ENCODE measurements at places on chromosomes 7 and 10.

DNA sequence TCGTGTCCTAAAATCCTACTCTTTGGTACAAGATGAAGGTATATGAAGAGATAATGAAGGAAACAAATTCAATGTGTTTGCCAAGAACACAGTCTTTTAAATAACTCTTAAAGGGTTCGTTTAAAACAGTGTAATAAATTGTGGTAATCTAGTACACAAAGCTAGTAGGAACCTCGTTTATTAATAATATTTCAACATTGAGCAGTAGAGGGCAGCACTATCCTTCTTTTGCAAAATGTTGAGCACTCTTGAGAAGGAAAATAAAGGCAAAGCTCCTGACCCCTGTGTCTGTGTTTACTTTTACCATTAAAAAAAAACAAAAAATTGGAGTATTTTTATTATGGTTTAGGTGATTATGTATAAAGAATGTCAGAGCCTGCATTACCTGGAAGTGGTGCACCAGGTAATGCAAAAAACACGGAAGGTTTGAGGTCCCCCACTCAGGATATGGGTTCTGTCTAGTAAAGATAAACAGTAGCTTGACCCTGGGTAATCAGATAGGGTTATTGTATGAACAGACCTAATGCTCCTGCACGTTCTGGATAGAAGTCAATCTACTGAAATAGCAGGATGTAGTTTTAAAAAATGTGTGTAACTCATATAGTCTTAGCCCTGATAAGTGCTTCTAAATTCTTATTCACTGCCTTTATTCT, 5.7 kb upstream of the GOT1 start:
- DNase-seq = no peak

- no peak for DNase-seq
These were observed 405.0 kb upstream of the ZMIZ1 start for GRCh38 chr10:78663721-78664120.

DNA sequence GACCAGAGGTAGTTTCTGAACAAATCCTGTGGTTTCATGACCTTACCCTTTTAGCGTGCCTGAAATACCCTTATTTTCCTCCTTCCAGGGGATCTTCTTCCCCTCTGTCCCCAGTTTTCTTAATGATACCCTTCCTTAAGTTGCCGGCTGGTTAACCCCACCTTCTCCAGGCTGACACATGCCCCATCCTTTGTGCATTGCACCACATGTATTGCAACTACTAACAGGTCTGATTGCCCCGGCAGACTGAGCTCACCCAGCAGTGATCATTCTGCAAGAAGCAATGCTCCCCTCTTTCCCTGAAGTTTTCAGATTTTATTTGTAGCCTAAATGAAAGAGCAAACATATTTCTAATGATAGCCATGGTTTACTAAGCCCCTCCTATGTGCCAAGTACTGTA, 108.2 kb downstream of the HIP1 start:
- DNase-seq = no peak

DNA sequence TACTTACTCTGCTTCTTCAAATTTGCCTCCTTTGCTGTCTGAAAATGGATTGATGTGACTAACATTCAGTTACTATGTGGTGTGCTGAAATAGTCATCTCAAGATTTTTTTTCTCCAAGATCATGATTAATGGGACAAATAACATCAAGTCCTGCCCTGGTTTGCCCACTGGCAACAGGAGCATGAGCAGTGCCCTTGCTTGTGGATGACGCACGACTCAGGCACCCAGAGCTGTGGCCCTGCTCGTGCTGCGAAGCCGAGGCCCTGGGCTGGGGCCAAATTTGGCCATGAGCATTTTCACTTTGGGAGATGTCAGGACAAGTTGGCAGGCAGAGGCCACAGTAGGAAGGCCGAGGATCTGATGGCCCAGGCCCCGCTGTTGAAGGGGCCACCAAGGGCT, 239.8 kb upstream of the IGFBP3 start:
- no peak for DNase-seq

GRCh38 chr7:107109955-107110354, 58.8 kb upstream of the HBP1 start:
- no peak for DNase-seq

DNA sequence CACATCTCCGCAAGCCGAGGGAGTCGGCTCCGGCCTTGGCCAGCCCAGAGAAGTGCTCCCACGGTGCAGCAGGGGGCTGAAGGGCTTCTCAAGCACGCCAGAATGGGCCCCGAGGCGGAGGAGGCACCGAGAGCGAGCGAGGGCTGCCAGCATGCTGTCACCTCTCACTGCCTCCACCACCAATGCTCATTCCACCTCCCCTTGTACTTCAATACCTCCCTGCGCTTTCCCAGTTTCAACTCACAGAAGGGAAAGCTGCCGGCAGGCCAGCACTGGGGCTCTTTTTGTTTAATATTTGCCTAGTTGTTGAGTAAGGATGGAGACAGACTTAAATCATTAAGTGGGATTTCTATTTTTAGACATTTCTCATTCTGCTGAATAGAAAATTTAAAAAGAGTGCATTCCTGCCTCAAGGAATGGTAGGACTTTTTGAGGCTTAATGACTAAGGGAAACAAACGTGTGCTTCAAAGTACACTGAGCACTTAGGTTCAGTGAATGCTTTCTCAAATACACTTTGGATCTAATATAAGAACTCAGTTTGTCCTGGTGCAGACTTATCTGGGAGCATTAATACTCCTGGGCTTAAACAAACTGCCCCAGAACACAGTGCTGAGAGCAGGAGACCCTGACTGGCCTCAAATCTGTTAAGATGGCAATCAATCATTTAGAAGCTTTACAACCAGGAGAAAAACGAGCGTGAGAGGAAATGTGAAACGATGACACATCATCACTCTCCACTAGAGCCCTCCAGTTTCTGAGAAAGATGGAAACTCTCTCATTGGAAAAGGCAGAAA, 131.2 kb downstream of the RALA start:
- DNase-seq = no peak

GRCh38 chr10:58757352-58758065, 244.8 kb downstream of the BICC1 start:
- DNase-seq = no peak

DNA sequence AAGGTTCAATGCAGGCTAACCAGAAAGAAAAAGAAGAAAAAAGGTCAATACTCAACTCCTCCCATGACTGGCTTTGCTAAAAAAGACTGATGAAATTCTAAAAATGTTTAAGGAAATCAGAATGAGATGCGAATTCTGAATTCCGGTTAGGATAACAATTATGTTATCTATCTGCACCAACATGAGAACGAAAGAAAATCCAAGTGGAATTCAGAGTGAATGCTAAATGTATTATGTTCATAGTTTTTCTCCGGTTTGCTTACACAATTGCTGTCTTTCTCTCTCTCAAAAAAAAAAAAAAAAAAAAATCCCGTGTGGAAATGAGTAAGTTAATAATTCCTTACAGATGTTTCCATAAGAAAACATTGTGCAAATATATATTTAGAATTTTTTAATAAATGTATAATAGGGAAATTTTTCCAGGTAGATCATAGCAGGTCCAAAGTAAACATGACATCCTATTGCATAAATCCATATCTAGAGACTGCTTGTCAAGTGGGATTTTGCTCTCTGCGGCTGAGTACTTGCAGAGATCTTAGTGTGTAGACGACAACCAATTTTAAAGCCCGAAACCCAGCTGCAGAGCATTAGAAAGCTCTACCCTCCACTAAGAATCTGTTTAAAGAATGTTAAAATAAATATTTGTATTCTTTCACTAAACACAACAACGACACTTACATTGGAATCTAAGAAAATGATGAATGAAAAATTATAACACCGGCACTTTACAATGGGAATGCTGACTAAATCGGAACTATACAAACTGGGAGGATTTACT, 104.0 kb downstream of the JAZF1 start:
- no peak for DNase-seq

DNA sequence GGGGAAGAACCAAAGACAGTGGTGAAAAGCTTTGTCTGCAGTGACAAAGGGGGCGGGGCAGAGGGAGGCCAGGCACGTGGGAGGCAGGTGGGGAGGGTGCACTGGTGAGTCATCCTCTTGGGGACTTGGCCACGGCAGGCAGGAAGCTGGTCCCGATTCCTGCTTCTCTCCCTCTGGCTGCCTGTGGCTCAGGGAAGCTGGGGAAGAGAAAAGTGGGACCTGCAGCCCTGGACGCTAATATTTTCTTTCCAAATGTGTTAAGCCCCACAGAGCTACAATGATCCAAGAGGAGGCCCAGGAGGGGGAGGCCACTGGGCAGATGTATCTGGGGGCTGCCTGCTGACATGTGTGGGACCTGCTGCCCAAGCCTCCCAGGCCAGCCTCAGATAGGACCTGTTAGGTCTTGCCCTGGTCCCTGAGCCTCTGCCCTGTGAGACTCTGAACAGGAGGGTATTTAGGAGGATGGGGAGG, 231.8 kb downstream of the KCNMA1 start:
- no peak for DNase-seq

GRCh38 chr7:47366211-47366610, 215.7 kb downstream of the TNS3 start:
- DNase-seq = no peak

- no peak for DNase-seq
These were observed 156.0 kb downstream of the GLI3 start for GRCh38 chr7:42080841-42081586.

GRCh38 chr7:157010588-157011332, at the start of gene MNX1:
MNX1 (minus strand) TSS chr7:157010663; CDS start chr7:157010350, 313 bp downstream.
- peak; percentile 80 for DNase-seq

DNA sequence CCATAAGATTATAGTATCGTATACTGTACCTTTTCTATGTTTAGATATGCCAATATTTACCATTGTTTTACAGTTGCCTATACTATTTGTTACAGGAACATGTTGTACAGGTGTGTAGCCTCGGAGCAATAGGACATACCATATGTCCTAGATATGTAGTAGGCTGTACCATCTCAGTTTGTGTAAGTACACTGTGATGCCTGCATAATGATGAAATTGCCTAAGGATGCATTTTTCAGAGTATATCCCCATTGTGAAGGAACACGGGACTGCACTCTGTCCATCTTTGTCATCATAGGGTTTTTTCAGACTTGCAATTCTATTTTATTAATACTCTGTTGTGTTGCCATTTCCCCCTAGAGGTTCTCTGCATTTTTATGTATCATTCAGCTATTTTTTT, 50.1 kb downstream of the MCU start:
- no peak for DNase-seq

GRCh38 chr10:102399217-102400021, 3.9 kb downstream of the NFKB2 start:
- DNase-seq = peak; percentile 93

- no peak for DNase-seq
These were observed 104.9 kb downstream of the VPS50 start for GRCh38 chr7:93337052-93337451.

DNA sequence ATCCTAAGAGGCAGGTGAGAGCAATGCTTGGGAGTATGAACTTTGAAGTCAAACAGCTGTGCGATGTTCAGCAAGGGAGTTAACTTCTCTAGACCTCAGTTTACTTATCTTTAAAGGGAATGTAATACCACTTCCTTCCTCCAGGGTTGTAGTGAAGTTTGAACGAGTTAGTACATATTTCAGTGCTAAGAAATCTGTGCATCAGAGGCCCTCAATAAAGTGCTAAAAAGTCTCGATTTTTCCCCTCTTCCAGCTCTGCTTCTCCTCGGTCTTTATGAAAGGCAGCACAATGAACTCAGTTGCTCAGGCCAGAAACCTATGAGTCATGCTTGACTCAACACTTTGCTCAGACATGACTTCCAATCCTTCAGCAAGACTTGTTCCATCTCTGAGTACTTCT, 418.9 kb downstream of the MDFIC start:
- no peak for DNase-seq

GRCh38 chr7:25583621-25584020, 355.3 kb upstream of the NPVF start:
- DNase-seq = no peak

DNA sequence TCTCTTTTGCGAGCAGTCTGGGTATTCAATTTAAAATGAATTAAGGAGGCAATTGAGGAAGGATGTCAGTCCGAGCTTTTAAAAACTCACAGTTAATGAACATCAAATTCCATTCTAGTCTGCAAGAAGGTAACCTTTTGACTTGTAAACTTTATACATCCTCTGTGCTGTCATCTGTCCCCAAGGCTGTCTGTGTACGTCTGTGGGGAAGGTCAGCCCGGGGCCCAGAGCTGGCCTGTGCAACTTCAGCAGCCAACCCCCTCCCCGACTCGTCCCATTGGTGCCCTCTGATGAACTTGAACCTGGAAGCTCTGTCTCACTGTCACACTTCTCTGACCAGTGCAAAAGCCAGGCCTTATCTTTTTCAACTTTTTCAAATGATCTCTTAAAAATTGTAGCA, 80.3 kb downstream of the CCDC3 start:
- DNase-seq = no peak

DNA sequence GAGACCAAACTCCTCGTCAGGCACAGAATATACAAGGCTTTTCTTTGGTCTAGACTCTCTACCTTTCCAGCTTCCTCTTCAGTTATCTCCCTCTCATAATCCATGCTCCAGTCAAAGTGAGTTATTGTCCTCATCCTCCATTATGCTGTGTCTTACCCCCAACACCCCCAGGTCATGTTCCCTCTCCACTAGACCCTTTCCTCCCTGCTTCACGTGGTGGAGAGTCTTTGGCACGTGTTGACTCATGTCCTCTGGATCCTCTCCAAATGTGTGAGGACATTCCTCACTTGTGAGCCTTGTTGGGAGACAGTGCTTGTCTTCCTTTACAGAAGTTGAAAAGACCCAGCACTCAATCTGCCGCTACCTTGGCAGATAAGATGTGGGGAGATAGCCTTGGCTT, 36.0 kb upstream of the DLD start:
- no peak for DNase-seq

- DNase-seq = no peak
These were observed 25.1 kb downstream of the CASP7 start for GRCh38 chr10:113704637-113705343.

- no peak for DNase-seq
These were observed 3.5 kb downstream of the FASTK start for GRCh38 chr7:151076863-151077704.

DNA sequence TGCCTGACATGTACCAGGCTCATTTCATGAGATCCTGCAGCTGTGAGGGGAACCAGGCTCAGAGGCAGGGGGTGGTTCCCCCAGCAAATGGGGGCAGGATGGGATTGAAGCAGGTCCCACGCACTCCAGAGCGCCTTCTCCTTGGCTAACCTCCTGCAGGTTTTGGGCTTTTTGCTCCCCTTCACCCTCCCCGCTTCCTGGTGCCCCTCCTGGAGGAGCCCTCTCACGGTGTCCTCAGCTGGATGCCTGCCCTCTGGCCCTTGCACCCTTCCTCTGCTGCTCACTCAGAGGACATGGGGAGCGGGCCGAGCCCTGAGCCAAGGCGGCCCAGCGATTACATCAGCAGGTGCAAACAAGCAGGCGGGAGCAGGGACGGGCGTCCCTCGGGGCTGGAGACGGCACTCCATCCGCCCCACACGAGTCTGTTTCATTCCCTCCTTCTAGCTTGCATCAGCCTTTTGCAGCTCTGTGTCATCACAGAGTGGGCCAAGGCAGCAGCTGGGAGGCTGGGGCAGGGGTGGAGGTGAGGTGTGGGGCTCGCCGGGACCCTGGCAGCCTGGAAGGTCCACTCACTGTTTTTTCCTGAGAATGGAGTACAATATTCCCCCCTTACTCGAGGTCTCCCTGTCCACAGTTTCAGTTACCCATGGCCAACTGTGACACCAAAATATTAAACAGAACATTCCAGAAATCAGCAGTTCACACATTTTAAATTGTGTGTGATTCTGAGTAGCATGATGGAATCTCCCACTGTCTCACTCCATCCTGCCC, 52.7 kb upstream of the SLC29A3 start:
- no peak for DNase-seq

- no peak for DNase-seq
These were observed 39.5 kb downstream of the XRCC2 start for GRCh38 chr7:152636441-152636840.

GRCh38 chr7:24133691-24134090, 150.3 kb upstream of the NPY start:
- DNase-seq = no peak

All from left forelimb (tissue), 1 donor.